Stimulated activated CD4-positive, alpha-beta T cell treated with anti-CD3 and anti-CD28 coated beads, Interleukin-1b, Interleukin-23, amount 100 ng/mL, for 4 hours (primary cell): ENCODE measurements at places on chromosomes 12 and 14.

- DNase-seq = no peak
These were observed 19.8 kb upstream of the DCN start for GRCh38 chr12:91202390-91202789.

DNA sequence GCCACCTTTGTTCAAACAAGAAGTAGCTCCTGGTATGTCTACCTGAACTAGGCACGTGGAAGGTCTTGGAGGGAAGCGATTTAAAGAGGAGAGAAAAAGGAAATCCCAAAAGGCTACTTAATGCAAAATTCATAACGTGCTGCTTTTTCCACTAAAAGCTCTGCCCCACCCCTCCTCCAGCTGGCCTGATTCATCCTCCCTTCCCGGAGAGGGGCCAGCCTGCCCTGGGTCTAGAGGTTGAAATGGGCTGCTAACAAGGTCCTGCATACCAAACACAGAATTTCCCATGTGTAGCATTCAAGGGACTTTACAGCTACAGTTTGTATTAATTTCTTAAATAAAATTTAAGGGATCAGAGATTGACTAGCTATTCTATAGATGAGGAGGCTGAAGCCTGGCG, 83.2 kb downstream of the KNTC1 start:
- no peak for DNase-seq

GRCh38 chr12:12651752-12652151, 40.1 kb downstream of the CREBL2 start:
- DNase-seq = no peak

DNA sequence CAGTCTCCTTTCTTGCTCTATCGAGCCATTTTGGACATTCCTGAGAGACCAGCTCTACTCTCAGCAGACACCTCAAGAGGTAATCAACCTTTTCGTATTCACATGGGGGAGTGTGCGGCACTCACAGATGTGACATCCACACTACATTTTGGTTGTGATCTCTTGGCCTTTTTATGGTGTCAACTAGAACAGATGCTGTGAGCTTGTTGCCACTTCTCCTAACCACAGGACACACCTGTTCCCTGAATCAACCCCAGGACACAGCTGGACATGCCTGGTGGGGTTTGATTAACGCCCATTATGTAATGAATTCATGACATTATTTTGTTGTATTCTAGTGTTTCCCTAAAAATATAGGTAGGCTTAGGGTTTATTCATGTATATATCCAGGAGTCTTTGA, 1143.6 kb downstream of the TMEM121 start:
- no peak for DNase-seq

DNA sequence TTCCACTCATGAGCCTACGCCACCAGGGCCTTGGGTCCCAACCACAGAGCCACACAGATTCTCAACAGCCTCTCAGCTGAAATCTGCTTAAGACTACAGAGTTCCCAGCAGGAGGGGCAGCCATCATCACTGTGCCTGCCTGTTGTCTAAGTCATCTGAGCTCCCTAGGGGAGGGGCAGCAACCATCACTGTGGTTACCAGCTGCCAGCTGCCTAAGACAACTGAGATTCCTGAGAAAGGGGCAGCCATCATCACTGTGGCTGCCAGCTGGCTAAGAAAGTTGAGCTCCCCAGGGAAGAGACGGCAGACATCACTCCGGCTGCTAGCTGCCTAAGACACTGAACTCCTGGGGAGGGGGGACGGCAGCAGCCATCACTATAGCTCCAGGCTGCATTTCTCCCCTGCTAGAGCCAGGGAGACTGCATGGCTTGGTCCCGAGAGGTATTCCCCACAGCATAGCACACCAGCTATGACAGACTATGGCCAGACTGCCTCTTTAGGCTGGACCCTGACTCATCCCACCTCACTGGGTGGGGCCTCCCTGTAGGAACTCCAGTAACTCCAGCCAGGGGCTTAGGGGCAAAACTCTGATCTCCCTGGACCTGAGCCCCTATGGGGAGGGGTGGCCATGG, 37.2 kb upstream of the C14orf132 start:
- no peak for DNase-seq

GRCh38 chr14:33369972-33370371, 431.3 kb downstream of the NPAS3 start:
- DNase-seq = no peak

DNA sequence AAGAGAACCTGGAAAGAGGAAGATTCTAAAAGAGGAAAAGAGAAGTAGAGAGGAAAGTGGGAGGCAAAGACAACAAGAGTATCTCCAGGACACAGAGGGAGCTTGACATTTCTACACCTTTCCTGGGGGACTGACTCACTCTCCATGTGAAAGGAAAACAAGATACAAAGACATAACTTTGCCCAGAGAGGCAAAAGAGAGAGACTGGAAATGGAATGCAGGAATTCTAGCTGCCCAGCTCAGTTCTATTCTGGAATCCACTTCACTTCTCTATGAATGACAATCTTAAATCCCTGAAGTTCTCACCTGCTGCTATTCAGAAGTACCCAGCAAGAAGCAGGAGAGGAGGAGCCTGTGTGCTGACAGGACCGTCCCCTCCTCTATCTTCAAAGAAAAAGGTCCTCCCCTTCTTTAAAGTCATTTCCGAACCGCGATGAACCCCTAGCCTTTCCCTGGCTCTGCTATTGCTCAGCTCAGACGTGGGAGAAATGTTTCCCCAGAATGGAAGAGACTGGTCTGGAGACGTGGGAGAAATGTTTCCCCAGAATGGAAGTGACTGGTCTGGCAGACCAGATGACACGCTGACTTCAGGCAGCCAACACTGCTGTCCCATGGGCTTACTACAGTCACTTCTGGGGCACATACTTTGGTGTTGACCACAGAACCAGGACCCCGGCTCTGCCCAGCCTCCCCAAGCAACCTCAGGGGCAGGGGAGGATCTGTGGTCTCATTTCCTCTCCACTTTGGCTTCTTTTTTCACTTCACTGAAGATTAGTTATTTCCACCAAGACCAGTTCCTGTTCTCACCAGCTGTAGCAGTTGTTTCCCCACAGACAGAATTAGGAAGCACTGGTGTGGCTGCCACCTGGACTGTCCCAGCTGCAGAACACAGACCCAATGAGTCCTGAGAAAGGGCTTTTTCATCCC, 8.3 kb downstream of the FMNL3 start:
- DNase-seq = peak; percentile 8

DNA sequence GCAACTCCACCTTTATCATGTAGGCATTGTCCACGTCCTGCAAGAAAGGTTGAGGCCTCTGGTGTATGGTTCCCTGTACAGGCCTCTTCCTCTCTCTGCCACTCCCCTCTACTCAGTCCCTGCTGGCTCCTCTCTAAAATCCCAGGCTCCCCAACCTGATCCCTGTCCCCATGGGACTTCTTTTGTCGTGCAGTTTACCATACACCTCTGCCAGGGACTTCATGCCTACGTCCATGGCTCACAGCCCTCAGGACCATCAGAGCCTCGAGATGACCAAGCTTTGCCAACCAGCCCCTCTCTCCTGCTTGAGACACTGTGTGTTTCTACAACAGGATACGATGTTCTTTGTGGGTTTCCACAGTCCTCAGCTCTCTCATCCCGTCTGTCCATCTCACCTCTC, 2.9 kb downstream of the KRT2 start:
- no peak for DNase-seq

DNA sequence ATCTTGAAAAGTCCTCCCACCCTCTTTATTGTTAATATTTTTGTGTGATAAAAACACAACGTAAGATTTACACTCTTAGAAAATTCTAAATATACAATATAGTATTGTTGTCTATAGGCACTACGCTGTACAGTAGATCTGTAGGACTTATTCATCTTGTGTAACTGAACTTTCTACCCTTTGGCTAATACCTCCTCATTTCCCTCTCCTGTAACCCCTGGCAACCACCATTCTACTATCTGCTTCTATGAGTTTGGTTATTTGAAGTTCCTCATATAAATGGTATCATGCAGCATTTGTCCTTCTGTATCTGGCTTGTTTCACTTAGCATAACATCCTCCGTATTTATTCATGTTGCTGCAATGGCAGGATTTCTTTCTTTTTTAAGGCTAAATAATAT, 5.2 kb upstream of the CLEC9A start:
- no peak for DNase-seq
